NAMALWA (cell line): ENCODE measurements at places on chromosomes 7 and 10.

DNA sequence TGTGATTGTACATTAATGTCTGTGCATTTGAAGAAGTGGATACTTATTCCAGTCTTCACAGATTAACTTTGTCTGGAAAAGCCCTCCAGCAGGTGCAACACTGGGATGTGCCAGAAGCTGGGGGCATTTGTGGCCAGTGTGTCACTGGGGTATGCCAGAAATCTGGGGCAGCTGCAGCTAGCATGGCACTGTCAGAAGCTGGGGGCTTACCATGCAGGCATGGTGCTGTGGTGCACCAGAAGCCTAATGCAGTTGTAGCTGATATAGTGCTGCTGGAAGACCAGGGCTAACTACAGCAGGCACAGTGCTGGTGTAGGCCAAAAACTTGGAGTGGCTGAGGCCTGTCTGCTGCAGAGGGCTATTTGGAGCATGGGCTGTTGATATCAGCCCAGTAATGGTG is 270.1 kb downstream of the STK31 start:
- DNase-seq, result no peak

DNA sequence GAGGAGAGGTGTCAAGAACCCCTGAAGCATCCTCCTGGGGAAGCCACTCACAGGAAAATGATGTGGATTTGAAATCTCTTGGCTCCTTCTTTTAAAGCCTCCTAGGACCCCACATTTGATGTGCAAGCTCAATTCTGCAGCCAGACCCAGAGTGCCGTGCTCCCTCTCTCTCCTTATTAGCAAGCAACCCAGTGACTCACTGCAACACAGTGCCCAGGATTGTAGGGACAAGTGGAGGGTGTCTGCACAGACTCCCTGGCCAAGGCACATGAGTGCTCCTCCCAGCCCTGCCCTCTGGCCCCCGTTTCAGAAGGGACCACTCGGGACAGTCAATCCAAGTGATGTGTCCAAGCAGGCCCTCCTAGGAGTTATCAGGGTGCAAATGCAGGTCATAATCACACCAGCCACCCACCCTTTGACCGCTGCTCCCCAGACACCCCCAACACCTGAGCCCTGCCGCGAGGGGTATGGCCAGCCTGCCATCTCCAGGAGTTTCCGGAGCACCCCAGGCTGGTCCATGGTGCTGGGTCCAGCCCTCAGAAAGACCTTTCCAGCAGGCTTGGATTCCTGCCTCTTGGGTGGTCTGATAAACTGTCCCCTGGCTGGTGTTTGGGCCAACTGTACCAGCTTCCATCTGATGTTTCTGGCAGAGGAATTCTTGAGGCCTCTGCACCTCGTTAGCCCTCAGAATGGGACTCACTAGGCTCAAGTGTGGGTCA is 54.5 kb upstream of the CXCL12 start:
- no peak for DNase-seq

- DNase-seq, result no peak
Measured at GRCh38 chr10:69416695-69417094, at the start of gene TACR2. TSS of gene TACR2 (minus strand) at chr10:69416918. CDS start at chr10:69416323, 595 bp downstream.

DNA sequence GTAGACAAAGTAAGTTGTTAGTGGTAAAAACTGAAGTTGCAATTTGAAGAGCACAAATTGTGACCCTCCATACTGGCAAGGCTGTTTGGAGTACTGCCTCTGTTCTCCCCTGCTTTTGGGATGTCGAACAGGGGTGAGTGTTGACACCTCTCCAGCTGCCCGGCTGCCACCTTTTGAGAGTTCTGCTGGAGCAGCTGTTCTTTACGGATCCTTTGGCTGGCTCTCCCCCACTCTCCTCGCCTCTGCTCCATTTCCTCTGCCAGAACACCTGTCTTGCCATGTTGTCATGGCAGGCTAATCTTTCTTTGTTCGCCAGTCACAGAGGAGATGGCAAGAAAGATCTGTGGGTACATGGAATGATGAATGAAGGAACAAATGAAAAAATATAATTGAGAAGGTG is 34.9 kb downstream of the INSYN2A start:
- no peak for DNase-seq

DNA sequence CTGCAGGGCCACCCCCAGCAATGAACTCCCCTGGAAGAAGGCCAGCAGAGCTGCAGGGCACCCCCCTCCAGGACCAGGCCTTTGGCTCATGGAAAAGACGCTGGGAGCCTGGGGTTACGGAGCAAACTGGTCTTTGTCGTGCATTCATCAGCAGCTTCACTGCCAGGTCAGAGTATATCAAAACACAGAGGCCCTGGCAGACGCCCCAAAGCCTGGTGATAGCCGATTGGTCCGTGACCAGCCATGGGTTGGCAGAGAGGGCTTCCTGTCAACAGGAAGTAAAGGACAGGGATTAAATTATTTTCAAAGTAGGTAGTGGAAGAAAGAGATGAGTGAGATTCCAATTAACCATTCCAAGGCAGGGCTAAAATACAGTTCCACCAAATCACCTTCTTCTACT is 9.0 kb downstream of the PRKAG2 start:
- DNase-seq, result no peak

- no peak for DNase-seq
Measured at GRCh38 chr7:149884541-149884940, 10.8 kb downstream of the ATP6V0E2 start.

DNA sequence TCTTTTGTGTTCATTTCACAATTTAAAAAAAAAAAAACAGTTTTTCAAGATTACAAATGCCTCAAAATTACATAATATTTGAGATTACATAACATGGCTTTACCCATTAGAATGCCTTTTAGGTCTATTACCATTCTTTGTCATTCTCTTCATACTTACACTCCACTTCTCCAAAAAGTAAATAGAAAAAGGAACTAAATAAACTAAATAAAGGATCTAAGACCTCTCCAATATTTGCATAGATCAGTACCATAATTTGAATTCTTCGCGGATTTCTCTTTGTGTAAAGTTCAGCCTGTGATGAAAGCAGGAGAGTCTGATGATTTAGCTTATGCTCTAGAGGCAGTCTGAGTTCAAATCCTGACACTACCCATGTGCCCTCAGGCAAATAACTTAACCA is 56.4 kb upstream of the C1GALT1 start:
- DNase-seq, result no peak

- DNase-seq, result no peak
Measured at GRCh38 chr7:139071680-139072079, 35.8 kb upstream of the ZC3HAV1L start.

- DNase-seq, result no peak
Measured at GRCh38 chr7:118420888-118421287, 196.4 kb downstream of the ANKRD7 start.

DNA sequence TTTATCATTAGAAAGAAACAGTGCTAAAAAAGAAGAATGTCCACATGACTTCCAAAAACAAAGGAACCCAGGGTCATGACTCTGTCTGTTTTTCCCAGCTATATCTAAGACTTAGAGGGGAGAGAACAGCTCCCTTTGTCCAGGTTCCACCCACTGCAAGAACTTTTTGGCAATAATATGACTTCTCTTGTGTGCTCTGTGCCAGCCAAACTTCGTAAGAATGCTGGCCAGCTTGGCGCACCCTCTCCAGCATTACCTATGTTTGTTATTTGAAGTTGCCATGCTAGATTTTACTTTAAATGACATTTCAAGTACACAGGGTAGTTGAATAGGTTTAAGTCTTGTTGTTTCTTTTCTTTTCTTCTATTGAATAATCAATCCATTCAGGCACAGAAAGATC is 371.4 kb downstream of the KCNMA1 start:
- DNase-seq, result no peak

DNA sequence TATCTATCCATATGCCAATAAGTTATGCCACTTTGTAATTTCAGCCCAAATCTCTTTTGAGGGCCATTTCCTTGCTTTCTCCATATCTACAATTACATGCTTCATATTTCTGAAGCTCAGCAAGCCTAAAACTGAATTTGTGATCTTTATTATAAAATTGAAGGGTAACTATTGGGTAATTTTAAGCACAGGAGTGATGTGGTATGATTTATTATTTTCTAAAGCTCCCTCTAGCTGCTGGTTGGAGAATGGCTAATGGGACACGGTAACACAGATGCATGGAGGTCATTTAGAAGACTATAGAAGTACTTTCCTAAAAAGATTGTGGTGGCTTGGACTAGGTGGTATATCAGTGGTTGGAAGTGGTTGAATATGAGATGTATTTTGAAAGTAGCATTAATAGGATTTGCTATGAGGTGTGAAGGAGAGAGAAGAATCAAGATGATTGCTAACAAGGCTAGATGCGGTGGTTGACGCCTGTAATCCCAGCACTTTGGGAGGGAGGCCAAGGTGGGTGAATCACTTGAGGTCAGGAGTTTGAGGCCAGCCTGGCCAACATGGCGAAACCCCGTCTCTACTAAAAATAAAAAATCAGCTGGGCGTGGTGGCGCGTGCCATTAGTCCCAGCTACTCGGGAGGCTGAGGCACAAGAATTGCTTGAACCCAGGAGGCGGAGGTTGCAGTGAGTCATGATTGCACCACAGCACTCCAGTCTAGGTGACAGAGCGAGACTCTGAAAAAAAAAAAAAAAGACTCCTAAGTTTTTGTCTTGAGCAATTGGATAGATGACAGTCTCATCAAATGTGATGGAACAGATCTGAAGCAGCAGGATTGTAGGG is 13.9 kb downstream of the KLHDC10 start:
- DNase-seq, result peak; percentile 66

DNA sequence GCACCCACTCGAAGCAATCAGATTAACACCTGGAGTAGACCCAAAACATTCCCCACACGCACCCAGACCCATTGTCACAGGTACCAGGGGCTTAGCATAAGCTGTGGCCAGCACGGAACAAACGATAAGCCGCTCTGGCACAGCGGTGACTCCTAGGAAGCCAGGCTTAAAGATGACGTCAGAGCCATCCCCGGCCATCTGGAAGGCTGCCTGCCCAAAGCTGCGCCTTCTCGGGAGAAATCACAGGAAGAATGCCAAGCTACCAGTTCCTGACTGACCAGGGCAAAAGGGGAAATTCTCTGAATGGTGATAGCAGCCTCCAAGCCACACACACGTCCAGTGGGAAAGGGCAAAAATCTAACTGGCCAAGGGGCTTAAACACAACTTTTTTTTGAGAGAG is 13.0 kb upstream of the WIPI2 start:
- DNase-seq, result no peak

DNA sequence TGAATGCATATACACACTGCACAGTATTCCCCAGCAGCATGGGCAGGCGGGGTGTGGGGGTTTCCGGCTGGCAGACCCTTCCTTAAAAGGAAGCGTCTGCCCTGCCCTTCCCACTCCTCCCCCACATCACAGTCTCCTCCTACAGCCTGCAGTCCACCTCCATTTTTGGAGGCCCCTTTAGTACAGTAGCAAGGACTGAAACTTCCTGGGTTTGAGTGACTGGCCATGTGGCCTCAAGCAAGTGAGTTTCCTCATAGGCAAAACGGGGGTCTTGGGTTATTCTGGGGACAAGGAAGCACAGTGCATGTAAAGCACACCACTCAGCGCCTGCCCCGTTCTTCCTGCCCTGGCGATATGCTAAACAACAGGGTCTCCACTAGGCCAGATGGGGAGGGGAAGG is 62.1 kb upstream of the COL13A1 start:
- no peak for DNase-seq

GRCh38 chr7:38215735-38216670 is 38.0 kb downstream of the STARD3NL start:
- DNase-seq, result peak; percentile 89

GRCh38 chr10:105017691-105018090 is 376.6 kb downstream of the SORCS3 start:
- DNase-seq, result no peak

GRCh38 chr7:58086461-58086860 is 636.5 kb downstream of the ZNF716 start:
- no peak for DNase-seq

GRCh38 chr10:3813267-3813666 is 28.3 kb upstream of the KLF6 start:
- no peak for DNase-seq

- DNase-seq, result peak; percentile 49
Measured at GRCh38 chr7:50262916-50263690, 41.4 kb upstream of the IKZF1 start.

- no peak for DNase-seq
Measured at GRCh38 chr10:78596556-78596955, 472.2 kb upstream of the ZMIZ1 start.
